NCI-H1092 (cell line): ENCODE measurements at places on chromosomes 3 and 15.

- peak; percentile 43 for DNase-seq
Measured at GRCh38 chr15:52789601-52790168, 451 bp downstream of the ONECUT1 start.

DNA sequence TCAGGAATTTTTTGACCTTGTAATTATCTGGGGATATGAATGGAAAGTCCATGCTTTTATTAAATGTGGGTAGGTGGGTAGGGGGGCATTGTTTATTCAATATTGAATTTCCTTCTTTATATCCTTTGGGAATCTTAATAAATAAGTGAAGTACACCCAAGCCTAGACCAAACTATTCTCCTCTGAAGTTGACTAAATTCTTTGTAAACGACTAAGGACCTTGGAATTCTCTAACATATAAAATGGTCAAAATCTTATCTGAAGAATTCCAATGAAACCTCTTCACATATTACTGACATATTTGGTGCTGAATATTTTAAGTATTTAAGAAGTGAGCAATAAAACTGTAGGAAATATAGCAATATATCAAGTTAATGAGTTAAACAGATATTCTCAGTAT lies 1432.1 kb upstream of the GBE1 start:
- no peak for DNase-seq

GRCh38 chr15:65902373-65902772 lies 33.1 kb downstream of the RAB11A start:
- DNase-seq = no peak

- no peak for DNase-seq
Measured at GRCh38 chr15:82917249-82917648, 35.3 kb downstream of the HOMER2 start.

DNA sequence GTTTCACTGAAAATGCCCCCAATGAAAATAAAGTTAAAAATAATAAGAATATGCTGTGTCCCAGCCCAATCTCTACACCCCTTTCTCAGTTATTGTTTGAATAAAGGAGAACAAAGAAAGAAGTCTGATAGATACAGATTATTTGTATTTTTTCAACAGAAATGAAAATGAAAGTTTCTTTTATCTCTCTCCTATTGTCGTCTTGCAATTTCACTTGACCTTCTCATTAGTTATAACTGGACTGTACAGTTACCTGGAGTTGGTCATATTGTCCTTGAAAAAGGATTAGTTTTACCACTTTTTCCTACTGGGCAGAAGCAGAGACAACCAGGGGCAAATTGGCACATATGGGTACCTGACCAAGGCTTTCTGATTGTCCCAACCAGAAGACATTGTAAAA lies 440.0 kb downstream of the PDCD6IP start:
- DNase-seq = no peak

GRCh38 chr3:141407825-141408224 lies 39.5 kb downstream of the ZBTB38 start:
- no peak for DNase-seq

DNA sequence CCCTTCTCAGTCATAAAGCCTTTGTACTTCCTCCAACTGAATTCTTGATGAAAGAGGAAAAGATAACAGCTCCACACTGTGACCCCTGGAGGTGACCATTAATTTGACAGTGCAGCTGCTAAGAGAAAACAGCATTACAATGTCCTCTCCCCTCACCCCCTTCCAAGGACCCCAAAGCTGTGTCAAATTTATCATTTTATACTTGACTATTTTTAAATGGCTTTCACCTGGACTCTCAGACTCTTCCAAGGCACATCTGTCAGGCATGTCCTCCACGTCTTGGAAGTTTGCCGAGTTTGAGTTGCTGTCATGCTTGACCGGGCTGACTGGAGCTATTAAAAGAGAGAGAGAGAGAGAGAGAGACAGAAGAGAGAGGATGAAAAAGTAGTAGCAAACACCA lies 236.5 kb downstream of the WDR72 start:
- DNase-seq = peak; percentile 80

GRCh38 chr3:69838696-69839515 lies 99.6 kb downstream of the MITF start:
- DNase-seq = no peak
